Stimulated activated CD4-positive, alpha-beta T cell treated with anti-CD3 and anti-CD28 coated beads, Interleukin-2, amount 100 ng/mL, for 4 hours (primary cell): ENCODE measurements at places on chromosomes 2 and 18.
A peak's percentile ranks its signal among the peaks of the same experiment; 100 is the strongest.

DNA sequence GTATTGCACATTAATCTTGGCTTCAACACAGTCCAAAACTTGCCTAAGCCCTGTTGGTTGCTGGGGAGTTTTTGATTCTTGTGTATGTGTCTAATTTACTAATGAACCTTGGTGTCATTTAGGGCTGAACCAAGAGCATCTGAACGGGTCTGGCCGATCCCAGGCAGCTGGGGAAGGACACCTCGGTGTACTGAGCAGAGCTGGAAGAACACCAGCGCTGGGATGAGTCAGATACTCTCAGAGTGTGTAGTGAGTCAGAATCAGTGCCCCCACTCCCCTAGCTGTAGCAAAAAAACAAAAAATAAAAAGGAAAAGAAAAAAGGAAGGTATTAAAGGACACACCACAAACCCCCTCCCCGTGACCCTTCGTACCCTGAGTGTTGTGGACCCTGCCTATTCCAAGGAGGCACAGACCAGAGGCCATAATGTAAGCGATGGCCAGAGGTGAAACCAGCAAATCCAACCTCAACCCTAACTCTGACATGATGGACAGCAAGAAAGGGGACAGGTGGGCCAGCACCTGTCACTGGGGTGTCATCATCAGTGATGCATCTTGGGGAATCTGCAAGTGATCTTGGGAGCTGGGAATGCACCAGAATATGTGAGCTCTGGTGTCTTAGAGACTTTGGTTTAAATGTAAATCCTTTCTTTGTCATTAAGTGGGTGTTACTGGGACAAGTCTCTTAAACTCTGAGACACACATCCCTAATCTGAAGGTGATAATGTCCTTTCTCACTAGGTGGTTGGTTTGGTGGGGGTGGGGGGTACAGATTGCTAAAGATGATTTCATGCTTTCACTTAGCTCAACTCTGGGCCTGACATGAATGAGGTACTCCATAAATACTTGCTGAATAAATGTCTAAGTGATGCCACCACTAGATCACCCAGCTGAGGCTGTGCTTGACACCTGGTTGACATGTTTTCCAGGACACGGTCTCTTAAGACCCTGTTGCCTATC lies 34.2 kb upstream of the NCOA1 start:
- no peak for DNase-seq

- DNase-seq, result no peak
Observed at GRCh38 chr2:231343006-231343710, 52.4 kb upstream of the B3GNT7 start.

GRCh38 chr2:119697290-119698020 lies 18.5 kb downstream of the TMEM177 start:
- no peak for DNase-seq

- no peak for DNase-seq
Observed at GRCh38 chr18:46334868-46335281, 230.7 kb downstream of the HAUS1 start.

- DNase-seq, result no peak
Observed at GRCh38 chr18:30929065-30929464, 113.5 kb downstream of the DSC3 start.

DNA sequence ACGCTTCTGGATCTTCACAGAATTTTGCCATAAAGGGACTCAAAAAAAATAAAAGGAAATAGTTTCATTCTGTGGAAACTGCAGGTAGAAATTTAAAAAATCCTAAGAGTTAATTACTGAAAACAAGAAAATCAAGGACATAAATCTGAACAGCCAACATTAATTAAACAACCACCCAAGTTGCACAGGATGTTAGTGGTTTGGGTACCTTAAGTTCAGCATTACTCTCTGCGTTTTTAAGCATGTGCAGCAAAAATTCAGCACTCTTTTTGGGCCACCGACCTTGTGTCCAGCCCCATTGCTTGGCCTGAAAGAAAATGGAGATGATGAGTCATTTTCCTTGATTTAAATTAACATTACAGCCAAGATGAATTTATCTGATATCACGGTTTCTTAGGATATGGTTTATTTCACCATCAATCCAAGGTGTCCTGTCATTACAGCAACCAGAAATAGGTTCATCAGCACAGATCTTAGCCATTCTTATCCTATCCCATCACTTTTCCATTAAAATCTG lies 3.3 kb upstream of the C18orf32 start:
- DNase-seq, result no peak

DNA sequence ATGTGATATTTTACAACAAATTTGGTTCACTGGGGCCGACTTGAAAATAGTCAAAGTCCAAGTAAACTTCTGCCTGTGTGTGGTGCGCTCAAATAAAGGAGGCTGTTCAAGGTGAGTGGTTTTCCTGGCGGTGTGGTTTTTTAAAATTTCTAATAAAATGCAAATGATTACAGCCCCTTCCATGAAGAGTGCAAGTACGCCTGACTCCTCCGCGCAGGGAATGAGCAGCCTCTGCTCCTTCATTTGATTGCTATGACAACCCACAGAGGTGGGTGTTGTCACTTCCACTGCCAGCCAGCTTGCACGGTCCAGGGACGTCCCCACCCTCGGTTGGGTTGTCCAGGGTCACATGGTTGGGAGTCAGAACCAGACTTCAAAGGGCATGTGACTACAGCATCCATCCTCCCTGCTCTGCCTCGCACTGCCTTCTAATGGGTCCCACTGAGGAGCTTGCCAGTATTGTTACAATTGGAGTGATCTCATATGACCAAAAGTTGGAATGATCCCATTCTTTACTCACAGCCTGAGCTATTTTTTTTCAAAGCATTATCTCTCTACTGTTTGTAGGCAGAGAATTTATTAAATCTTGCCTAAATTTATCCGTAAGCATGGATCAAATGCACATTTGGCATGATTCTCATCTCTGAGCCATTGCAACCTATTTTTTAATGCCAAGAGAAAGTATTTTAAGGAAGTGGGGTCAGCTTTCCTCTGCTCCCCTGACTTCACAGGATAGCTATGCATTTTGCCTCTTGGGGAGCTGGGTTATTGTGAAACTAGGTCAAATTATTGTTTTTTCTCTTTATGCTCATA lies 121.3 kb downstream of the AGAP1 start:
- no peak for DNase-seq

GRCh38 chr2:231174211-231174651 lies 24.2 kb upstream of the ARMC9 start:
- no peak for DNase-seq

DNA sequence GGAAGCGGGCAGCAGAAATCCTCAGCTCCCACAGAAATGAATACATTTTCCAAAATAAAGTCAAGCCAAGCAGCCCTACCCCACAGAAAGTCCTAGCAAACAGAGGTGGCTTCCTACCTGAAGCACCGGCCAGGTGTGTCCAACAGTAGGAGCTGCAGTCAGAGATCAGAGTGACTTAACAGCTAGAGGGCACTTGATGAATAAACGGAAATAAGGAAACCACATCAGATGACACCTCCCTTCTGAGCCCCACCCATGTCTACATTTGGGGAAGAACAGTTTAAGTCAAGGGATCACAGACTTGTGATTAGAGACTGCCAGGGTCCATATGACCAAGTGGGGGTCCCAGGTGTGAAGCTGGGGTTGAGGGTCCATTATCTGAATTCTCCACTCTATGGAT lies at the start of gene CXCR1:
Gene CXCR1 (minus strand): TSS at position 172 of the 400 bp plus-strand sequence. CDS start 1,751 bp downstream, outside the sequence.
- peak; percentile 10 for DNase-seq

- DNase-seq, result no peak
Observed at GRCh38 chr18:24991141-24992060, 360.6 kb downstream of the ZNF521 start.
